Kasumi-1 (cell line): ENCODE measurements at places on chromosomes 6 and 20.

DNA sequence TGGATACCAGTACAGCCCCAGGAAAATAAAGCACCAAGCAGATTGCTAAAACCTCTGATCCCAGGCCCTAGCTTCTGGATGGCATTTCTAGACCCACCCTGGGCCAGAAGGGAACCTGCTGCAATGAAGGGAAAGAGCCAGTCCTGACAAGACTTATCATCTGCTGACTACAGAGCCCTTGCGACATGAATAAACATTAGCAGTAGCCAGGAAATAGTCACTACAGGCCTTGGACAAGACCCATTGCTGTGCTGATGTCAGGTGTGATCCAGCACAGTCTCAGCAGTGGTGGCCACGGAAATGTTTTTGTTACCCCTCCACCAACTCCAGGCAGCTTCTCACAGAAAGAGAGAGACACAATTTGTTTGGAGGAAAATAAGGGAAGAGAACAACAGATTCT is 399.3 kb downstream of the HAO1 start:
- no peak for DNase-seq

GRCh38 chr20:16405254-16405653 is 168.0 kb downstream of the KIF16B start:
- no peak for DNase-seq

DNA sequence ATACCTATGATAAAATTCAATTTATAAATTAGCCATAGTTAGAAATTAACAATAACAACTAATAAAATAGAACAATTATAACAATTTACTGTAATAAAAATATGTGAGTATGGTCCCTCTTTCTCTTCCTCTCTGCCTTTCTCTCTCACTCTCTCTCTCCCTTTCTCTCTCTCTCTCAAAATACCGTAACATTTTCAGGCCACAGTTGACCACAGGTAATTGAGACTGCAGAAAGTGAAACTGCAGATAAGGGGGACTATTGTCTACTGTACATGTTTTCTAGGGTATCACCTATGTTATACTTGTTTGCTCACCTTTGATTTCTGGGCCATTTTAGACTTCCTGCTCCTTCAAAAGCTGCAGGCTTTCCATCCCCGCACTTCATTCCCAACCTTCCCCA is 46.8 kb downstream of the LY86 start:
- no peak for DNase-seq

DNA sequence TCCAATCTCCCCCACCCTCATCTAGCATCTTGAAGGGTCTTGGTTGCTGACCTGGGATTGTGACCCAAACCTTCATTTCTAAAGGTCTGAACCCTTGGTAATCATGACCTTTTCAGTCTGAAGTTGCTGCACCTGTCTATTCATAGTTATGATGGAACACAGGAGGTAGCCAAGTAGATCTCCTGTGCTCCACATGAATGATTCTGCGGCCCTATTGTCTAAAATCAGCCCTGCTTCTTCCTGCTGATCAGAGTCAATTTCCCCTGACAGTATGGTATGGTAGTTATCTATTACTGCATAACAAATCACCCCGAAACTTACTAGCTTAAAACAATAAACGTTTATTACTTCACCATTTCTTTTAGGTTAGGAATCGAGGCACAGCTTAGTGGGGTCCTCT is 9.0 kb downstream of the OR2B6 start:
- no peak for DNase-seq

DNA sequence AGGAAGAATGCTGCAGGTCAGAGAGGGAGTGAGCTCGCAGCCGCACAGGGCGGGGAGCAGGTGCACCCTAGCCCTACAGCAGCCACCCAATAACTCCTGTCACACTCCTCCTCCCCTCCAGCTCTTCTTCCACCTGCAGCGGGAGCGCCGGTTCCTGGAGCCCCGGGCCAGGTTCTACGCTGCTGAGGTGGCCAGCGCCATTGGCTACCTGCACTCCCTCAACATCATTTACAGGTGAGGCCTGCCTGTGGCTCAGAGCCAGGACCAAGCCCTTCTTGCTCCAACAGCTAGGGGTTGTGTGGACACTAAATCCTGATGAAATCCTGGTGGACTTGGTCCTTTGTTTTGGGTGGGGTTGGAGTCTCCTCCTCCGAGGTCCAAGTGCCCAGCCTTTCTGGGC is 11.7 kb downstream of the SGK2 start:
- no peak for DNase-seq

GRCh38 chr6:168725802-168726201 is 284.8 kb downstream of the SMOC2 start:
- DNase-seq, result no peak

- no peak for DNase-seq
Observed at GRCh38 chr20:48403167-48403761, 424.5 kb downstream of the PREX1 start.

DNA sequence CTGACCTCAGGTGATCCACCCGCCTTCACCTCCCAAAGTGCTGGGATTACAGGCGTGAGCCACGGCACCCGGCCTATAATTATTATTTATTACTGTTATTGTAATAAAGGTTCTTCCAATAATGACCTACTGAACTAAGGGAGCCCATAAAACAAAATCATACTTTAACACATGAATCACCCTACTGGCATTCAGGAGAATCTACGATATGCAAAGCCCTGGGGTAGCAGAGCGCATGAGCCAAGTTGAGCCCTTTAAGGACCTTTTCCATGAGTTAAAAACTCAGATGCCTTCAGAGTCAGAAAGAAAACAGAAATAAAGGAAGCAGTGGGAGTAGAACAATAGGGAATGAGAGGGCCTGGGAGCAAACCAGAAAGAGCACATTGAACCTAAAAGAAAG is 41.5 kb downstream of the SNRPB start:
- no peak for DNase-seq
